A549 treated with GW870086 at 1 μM for 4 hours (cell line): ENCODE measurements at places on chromosomes 2 and 18. TPM values are rescaled to one million over a fixed set of nuclear protein-coding genes. Genes with fewer than 3 reads are reported as not detected.

The SIX3 gene
- 0.39 to 0.73 TPM (median 0.71 TPM) in 5 replicates for total RNA-seq

The IL36B gene
- 0.13 TPM in 1 of 5 replicates, not detected in the others for total RNA-seq

The ASNSD1 gene
- total RNA-seq = 30.8 to 39.1 TPM (median 37.2 TPM) in 5 replicates

The RGPD3 gene
- total RNA-seq = 0.07 to 0.14 TPM (median 0.13 TPM) in 5 replicates

The SNX17 gene
- total RNA-seq = 135 to 147 TPM (median 145 TPM) in 5 replicates

The CTAGE1 gene
- total RNA-seq = not detected in 5 replicates

The ETAA1 gene
- 7.4 to 9.9 TPM (median 9.4 TPM) in 5 replicates for total RNA-seq

The EGR4 gene
- total RNA-seq = 0.09 to 0.42 TPM (median 0.24 TPM) in 4 of 5 replicates, not detected in the other

The MZT2A gene
- 131 to 196 TPM (median 185 TPM) in 5 replicates for total RNA-seq

The NEU2 gene
- total RNA-seq = not detected in 5 replicates

The SKA1 gene
- 11.6 to 13.3 TPM (median 12.0 TPM) in 5 replicates for total RNA-seq

The C2orf80 gene
- total RNA-seq = not detected in 5 replicates

The KCNIP3 gene
- total RNA-seq = 1.1 to 1.6 TPM (median 1.3 TPM) in 5 replicates

The CNTNAP5 gene
- total RNA-seq = not detected in 5 replicates

The CACNB4 gene
- 0.03 to 0.37 TPM (median 0.22 TPM) in 5 replicates for total RNA-seq

The SLC14A1 gene
- not detected in 5 replicates for total RNA-seq

The IL1F10 gene
- total RNA-seq = not detected in 5 replicates

The WDR75 gene
- 34.4 to 51.6 TPM (median 40.9 TPM) in 5 replicates for total RNA-seq

The KCNJ3 gene
- not detected in 5 replicates for total RNA-seq

The ARHGAP15 gene
- total RNA-seq = 0.25 TPM in 1 of 5 replicates, not detected in the others

The SPATS2L gene
- 111 to 125 TPM (median 121 TPM) in 5 replicates for total RNA-seq

The LIPG gene
- total RNA-seq = 0.19 to 0.34 TPM (median 0.27 TPM) in 5 replicates

The CFAP221 gene
- total RNA-seq = 0.09 to 0.38 TPM (median 0.26 TPM) in 4 of 5 replicates, not detected in the other

The C2orf78 gene
- not detected in 5 replicates for total RNA-seq

The LAMA3 gene
- 33.0 to 51.4 TPM (median 48.7 TPM) in 5 replicates for total RNA-seq

The TUBA4A gene
- total RNA-seq = 273 to 385 TPM (median 299 TPM) in 5 replicates

The CHRND gene
- not detected in 5 replicates for total RNA-seq

The DSG2 gene
- total RNA-seq = 43.0 to 68.6 TPM (median 65.3 TPM) in 5 replicates

The SMYD1 gene
- not detected in 5 replicates for total RNA-seq

The LDLRAD4 gene
- total RNA-seq = 1.5 to 3.3 TPM (median 2.0 TPM) in 5 replicates

The NEURL3 gene
- total RNA-seq = 0.41 to 1.4 TPM (median 0.87 TPM) in 5 replicates

The DNAJC27 gene
- 1.5 to 2.8 TPM (median 2.2 TPM) in 5 replicates for total RNA-seq

The SOCS6 gene
- 24.8 to 34.5 TPM (median 30.0 TPM) in 5 replicates for total RNA-seq
